ENCODE measurements at places on chromosomes 5 and 9. TPM values are rescaled to one million over a fixed set of nuclear protein-coding genes. Genes with fewer than 3 reads are reported as not detected.

Gene PCDHGB3
- 9.7 TPM for total RNA-seq

Gene SPATA31D4
- total RNA-seq = not detected

Gene IL12B
- not detected for total RNA-seq

DNA sequence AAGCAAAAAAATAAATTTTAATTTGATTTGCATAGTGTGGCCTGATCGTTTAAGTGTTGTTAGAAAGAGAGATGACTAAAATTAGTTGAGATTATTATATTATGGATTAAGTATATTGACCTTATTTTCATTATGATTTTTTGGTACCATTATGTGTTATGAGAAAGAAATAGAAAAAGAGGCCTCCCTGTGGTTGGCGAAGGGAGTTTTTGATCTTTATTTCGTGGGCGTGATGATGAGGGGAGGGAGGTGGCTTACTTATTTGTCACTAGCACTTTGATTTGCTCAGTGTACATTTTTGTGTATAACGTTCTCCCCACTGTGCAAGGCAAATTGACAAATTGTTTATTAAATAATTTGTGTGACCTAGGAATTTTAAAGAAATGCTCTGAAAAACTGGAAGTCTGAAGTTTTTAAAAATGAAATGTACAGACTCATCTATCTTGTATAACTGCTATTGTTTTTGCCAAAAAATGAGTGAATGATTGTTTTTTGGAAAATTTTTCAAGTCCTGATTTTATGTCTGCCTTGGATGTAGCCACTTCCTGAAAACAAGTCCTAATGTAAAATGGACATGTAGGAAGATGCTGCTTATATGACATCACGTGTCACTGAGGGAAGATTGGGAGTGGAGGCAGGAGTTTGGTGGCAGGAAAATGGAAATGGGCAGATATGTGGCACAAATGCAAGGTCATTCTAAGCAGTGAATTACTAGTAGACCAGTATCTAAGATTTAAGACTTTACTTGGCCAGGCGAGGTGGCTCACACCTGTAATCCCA, 3.0 kb downstream of the DAPK1 start:
- no peak for DNase-seq

Gene PRSS3
- not detected for total RNA-seq

DNA sequence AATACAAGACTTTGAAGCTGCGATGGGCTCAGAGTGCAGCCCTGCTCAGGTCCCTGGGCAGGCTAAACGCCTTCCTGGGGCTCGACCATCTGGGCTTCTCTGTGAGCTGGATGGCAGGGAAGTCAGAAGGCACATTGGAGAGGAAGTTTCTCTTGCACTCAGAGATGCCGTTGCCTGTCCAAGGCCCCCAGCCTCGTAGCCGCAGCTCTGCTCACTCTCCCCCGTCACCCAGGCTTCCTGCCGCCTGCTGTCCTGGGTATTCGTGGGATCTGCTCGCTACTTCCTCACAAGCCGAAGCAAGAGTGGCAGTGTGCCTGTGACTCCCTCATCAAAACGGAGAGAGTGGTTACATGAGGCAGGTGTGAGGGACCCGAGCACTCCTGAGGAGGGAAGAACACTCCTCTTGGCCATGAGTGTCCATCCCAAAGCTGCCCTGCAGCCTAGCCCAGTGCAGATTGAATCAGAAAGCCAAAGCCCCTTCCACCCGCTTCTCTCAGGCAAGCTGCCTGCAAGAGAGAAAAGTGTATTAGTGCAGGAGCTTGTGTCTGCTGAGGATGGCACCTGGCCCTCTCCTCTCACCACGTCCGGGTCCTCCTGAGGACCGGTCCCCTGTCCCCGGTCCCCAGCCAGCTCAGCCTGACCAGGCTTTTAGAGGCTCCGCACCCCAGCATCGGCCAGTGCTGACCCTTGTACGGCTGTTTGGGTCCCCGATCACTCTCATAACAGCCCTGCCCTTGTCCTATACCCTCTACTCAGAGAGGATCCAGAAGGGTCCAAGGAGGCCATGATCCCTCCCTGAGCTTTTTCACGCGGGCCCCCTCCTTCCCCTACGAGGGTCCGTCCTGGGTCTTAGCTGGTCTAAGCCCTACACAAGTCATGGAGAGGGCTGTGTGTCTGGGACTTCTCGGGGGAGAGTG, 7.3 kb downstream of the FCN2 start:
- no peak for DNase-seq

DNA sequence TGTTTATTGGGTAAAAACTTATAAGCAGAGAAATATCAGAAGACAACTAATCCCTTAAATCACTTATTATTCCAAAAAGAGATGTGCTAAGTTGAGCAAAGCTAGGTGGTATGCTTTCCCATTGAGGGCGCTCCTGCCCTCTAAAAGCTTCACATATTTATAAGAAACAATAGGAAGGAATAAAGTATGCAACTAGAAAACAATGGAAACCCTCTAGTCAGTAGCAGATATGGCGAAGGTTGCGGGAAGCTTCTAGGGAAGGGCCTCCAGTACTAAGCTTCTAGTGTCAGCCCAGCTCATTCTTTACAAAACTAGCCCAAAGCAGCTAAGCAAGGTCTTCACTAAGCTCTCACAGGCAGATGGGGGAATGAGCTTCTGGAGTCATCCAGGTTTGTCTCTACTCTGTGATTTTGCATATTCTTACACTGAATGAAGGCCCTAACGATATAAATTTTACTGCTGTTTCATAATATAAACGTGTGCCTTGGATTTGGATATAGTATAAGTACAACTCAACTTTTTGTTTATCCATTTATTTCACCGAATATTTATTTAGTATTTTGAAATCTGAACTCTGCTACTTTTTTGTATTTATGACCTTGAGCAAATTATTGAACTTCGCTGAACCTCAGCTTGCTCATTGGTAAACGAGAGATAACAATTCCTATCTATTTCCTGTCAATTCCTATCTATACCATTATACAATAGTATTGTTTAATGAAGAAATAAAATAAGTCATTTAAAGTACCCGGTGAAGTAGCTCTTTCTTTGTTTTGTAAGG, 571.4 kb downstream of the ELAVL2 start:
- DNase-seq = no peak

GRCh38 chr5:96687080-96687479, 24.9 kb downstream of the CAST start:
- DNase-seq = no peak

Gene PTGER4
- total RNA-seq = 17.1 TPM

GRCh38 chr5:42422656-42423280, 471 bp upstream of the GHR start:
- no peak for DNase-seq

Gene FCN2
- not detected for total RNA-seq

GRCh38 chr9:86128235-86128822, 29.0 kb upstream of the GOLM1 start:
- no peak for DNase-seq

Gene GLRA1
- total RNA-seq = not detected

DNA sequence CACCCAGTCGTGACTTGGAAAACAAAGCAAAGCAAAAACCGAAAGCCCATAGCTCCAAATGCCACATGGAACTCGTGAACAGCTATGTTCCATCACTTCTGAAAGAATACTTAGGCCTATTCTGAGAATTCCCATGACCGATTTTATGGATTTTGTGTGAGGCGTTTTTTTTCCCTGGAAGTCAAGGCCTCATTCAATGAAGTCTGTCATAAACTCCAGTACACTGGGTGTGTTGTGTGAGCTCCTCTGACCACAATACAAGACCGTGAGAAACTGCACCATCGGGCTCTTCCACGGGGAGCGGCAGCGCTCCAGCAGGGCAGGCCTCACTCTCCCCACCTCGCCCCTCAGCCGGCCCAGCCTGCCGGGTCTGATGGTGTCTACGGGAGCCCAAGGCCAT, 209.5 kb downstream of the FANCC start:
- DNase-seq = no peak

DNA sequence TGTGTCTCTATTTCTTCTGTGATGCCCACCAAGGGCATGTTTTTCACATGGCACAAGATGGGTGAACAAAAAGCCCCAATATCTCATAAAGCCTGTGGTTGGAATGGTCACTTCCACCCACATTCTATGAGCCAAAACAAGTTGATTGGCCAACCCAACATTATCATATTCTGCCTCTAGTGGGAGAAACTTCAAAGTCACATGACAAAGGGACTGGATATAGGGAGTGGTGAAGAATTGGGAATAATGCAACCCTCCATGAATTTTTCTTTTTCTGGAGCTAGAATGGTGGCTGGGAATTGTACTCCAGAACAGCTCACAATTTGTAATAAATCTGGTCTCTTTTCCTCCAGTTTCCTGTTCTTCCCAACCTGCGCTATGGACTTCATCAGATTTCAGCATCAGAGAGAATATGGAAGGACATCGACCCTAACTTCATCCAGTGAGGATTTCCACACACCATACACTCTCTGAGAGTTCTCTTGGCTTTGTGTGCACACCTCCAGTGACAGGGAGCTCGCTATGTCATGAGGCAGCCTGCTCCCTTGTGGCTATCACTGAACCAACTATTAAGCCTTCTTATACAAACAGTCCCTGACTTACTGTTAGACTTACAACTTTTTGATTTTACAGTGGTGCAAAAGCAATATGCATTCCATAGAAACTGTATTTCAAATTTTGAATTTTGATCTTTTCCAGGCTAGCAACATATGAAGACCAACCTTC, 12.0 kb upstream of the B4GALT1 start:
- DNase-seq = no peak

DNA sequence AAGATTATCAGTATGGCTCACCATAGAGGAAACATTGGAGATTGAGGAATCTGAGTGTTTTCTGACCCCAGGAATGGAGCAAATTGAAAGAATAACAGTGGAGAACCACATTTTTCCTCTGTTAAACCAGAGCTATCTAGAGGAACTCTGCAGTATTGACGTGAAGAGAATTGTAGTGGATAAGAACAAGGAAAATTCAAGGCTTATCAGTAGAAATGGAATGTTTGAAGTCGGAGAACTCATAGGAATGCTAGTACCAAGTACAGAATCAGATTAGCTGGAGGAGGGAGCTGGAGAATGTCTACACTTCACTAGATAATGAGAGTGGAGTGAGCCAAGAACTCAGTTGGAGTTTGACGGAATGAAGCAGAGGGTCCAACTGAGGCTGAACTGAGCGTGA, 50.3 kb downstream of the SNCAIP start:
- DNase-seq = no peak

Gene SOHLH1
- total RNA-seq = not detected

- DNase-seq = peak; percentile 66
Measured at GRCh38 chr5:111756581-111757354, at the start of gene NREP. TSS of gene NREP (minus strand) at chr5:111757194. CDS start at chr5:111755772, 1,422 bp downstream.

- no peak for DNase-seq
Measured at GRCh38 chr9:17401858-17402257, 177.0 kb upstream of the SH3GL2 start.

DNA sequence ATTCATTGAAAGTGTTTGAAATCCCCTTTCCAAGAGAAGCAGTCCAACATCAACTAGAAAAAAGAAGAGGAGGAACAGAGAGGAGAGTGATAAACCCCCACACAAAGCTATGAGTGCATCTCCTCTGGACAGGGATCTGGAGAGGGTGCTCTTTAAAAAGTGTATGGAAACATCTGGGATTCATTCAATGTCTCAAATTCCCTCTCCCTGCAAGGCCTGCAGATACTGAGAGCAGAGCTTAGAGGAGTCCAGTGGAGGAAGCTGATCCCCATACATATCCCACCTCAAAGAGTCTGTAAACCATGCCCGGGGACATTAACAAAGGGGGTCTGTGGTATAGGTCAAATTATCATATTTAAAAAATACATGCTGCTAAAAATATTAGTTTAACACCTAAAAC, 2.2 kb downstream of the SPOCK1 start:
- no peak for DNase-seq

Gene HMMR
- 0.85 TPM for total RNA-seq

- peak; percentile 40 for DNase-seq
Measured at GRCh38 chr5:981456-981855, 27.1 kb upstream of the NKD2 start.

GRCh38 chr9:12666813-12667212, 26.4 kb upstream of the TYRP1 start:
- DNase-seq = no peak

Gene DAB2IP
- total RNA-seq = 70.7 TPM

- DNase-seq = no peak
Measured at GRCh38 chr9:129524582-129525270, 96.2 kb downstream of the C9orf50 start.

DNA sequence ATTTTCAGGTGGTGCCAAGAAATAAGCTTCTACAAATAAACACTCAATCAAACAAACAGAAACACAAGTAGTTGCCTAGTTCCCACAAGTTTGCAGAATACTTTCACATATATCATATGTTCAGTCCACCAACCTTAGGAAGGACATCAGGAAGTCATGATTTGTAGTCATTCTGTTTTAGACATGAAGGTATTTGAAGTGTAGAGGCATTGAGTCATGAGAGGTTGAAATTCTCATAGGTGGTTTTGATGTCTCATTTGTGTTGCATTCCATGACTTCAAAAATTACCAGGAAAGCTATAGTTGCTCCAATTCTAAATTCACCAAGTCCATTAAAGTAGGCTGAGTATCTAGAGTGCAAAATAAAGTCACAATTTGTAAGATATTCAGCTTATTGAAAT, 159.0 kb downstream of the KCTD16 start:
- DNase-seq = no peak

Gene TERT
- 0.85 TPM for total RNA-seq
